ENCODE measurements at places on chromosomes 6 and 20.

DNA sequence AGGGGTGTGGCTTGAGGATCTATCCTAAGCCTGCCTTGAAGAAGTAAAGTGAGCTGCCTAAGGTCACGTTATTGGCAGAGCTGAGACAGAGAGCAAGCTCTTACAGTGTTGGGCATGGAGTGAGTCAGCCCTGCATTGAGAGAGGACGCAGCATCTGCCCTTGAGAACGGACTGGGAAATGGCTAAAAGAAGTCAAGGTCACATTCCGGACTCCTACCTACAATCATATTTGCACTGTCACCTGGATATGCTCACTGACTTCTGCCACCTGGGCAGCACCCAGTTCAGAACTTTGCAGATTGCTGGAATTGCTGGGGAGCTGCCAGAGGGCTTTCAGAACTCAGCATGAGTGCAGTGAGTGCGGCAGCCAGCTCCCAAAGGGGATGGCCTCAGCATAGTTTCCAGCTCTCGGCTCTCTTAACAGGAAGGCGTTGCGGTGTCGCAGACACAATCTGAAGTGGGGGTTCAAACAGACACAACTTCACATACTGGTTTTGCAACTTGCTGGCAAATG is 199.3 kb upstream of the SGK1 start:
- DNase-seq, result peak; percentile 82

DNA sequence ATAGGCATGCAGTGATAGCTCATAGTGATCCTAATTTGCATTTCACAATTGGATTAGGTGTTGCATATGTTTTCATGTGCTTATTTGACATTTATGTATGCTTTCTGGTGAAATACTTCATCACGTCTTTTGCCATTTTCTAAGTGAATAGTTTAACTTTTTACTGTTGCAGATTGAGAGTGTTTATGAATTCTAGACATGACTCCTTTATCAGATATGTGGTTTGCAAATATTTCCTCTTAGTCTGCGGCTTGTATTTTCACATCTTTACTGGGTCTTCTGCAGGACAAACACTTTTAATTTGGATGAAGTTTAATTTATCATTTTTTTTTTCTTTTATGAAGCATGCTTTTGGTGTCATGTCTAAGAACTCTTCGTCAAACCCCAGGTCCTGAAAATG is 39.2 kb downstream of the CCN2 start:
- no peak for DNase-seq

- DNase-seq, result no peak
Observed at GRCh38 chr6:2033544-2033943, 211.9 kb downstream of the GMDS start.

GRCh38 chr6:3355358-3356055 is 96.8 kb downstream of the PSMG4 start:
- peak; percentile 46 for DNase-seq

GRCh38 chr20:36527331-36528125 is 13.8 kb upstream of the MYL9 start:
- no peak for DNase-seq

GRCh38 chr20:50333812-50334211 is 143.2 kb downstream of the CEBPB start:
- no peak for DNase-seq

GRCh38 chr6:30325150-30325872 is 1.4 kb upstream of the TRIM39 start:
- DNase-seq, result peak; percentile 20

DNA sequence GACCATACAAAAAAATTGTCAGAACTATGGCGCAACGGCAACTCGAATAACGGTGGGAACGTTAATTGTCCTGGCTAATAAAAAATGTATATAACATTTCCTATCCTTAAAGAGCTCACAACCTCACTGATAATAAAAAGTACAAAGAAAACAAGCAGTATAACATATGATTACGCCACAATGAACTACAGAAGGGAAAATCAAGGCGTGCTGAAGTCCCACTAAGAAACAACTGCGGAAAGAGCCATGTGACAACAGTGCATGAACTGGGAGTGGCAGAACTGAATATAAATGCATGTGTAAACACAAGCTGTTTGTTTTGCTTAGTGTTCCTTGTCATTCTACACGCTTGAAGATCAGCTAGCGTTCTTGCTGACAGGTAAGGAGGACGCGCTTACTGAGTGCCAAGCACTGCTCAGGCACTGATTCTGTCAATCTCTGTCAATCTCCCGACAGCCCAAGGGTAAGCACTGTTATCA is 466 bp upstream of the PSMB1 start:
- peak; percentile 38 for DNase-seq

GRCh38 chr6:170129691-170130171 is 161.1 kb downstream of the DLL1 start:
- peak; percentile 73 for DNase-seq

DNA sequence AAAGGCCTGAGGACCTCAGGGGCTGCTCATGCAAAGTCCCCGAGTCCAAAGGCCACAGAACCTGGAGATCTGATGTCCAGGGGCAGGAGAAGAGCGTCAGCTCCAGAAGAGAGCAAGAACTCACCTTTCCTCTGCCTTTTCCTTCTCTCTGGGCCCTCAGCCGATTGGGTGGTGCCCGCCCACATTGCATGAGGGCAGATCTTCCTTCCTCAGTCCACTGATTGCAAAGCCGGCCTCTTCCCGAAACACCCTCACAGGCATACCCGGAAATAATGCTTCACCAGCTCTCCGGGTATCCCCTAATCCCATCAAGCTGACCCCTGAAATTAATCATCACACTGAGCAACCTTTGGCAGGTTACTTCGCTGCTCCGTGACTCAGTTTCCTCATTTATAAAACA is 33.4 kb downstream of the SPDEF start:
- no peak for DNase-seq

- DNase-seq, result no peak
Observed at GRCh38 chr20:5751856-5752255, 1.7 kb downstream of the SHLD1 start.

GRCh38 chr6:24072038-24072746 is 53.8 kb upstream of the NRSN1 start:
- no peak for DNase-seq

GRCh38 chr6:137248702-137249101 is 29.5 kb upstream of the IFNGR1 start:
- DNase-seq, result no peak

GRCh38 chr6:71277926-71278600 is 10.5 kb upstream of the OGFRL1 start:
- DNase-seq, result no peak

- no peak for DNase-seq
Observed at GRCh38 chr6:92690997-92691599, 728.3 kb downstream of the EPHA7 start.

DNA sequence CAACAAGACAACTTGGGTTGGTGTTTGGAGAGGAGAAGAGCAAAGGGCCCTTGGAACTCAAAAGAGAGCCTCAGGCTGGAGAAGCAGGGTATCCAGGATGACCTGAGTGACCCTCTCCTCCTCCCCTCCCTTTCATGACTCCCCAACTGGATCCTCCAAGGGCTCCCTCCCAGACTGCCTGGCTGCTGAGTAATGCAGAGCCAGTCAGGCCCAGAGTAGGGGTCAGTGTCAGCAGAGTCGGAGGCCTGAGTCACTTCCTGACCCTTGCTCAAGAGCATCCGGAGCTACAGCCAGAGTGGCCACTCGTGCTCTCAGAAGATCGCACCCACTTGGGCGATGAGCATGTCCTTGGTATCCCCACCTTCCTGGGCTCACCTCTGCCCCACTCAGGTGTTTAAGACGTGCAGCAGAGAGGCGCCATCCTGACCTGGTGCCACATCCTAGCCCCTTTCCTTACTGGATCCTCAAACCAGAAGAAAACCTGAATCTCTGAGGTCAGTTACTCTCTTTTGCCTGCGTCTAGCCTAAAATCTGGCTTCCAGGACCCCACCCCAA is 2.8 kb upstream of the MAPK13 start:
- no peak for DNase-seq

- DNase-seq, result no peak
Observed at GRCh38 chr6:97626671-97627441, 343.8 kb upstream of the MMS22L start.

GRCh38 chr20:63686492-63687321 is 9.7 kb upstream of the TNFRSF6B start:
- DNase-seq, result peak; percentile 49

DNA sequence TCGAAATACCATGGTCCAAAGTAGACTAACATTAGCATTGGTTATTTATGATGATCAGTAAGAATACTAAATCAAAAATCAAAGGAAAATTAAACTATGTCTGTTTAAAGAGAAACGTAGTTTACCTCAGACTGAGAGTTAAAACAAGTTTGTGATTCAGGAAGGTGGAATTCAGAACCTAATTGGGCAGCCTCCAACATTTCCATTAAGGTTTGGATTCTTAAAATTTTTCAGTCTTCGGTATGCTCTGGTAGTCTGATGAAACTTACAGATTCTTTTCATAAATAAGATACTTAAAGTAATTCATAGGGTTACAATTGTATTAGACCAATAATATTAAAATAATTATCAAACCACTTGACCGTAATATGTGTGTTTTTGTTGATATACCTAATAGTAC is 18.6 kb downstream of the HFE start:
- no peak for DNase-seq

Measured in gastrocnemius medialis (tissue), 4 donors.